A549 (cell line): ENCODE measurements at places on chromosomes 4 and X.

GRCh38 chr4:77695774-77696173 is 90.2 kb downstream of the CXCL13 start:
- DNase-seq = peak; percentile 71

- DNase-seq = no peak
Measured at GRCh38 chr4:2621419-2621818, 85.0 kb downstream of the FAM193A start.

GRCh38 chr4:174537634-174538033 is 15.3 kb upstream of the HPGD start:
- DNase-seq = no peak

DNA sequence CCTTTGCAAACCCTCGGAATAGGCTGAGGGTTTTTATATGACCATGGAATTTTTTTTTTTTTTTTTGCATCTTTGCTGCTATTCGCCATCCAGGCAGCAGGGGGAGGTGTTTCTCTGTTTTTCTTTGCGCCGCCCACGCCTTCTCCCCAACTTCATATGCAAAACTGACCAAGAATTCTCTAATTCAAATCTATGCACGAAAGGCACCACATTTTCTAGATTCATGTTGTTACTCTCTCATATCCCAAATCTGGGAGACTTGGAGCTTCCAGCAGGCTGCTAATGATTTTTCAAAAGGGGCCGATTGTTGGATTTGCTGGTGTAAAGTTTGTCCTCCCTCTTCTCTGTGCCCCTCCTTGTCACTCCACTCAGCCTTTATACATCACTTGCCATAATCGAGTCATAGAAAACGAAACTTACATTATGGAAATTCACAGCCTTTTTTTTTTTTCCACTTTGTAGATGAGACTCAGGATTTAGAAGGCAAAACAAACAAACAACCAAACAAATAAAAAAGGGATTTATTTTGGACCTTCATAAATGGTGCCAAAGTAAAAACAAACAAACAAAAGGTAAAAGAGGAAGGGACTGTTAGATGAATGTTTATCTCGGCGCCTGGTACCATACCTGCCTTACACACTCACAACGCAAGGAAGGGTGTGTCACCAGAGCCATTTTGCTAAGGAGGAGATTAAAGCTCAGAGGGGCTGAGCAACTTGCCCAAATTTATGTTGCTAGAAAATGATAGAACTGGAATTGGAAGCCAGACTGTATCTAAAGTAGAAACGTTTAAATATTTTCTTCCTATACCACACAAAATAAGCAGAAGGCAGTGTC is 29.3 kb upstream of the BOD1L1 start:
- peak; percentile 20 for DNase-seq

- DNase-seq = no peak
Measured at GRCh38 chr4:101271516-101271915, 75.8 kb downstream of the PPP3CA start.

DNA sequence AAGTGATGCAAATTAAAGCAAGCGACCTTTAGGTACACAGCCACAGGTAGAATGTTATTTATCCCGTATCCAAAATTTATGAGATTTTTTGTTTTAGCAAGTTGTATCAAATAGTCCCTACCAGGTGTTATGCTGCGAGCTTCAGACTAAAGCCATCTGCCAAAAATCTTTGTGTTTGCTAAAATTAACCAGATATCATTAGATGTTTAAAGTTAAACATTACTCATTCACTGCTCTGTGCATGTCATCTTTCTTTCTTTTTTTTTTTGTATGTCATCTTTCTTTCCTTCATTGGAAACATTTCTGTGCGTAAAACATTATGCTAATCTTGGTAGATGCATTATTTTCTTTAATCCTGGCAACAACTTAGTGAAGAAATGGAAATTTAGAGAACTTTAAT is 173.1 kb downstream of the FHIP1A start:
- DNase-seq = no peak

DNA sequence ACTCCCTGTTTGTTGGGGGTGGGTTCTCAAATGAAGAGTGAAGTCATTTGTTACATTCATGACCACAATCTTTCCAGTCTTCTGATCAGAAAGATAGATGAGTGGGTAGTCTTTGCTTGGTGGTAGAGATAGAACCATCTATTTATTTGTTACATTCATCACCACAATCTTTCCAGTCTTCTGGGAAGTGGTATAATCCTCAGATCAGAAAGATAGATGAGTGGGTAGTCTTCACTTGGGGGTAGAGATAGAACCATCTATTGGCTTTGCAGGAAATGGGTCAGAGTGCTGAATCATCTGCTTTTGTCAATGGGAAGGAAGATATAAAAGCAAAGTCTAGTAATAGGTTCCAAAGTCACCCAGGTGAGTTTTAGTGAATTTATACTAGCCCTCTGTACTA is 64.2 kb upstream of the EPGN start:
- no peak for DNase-seq

GRCh38 chr4:164027805-164028204 is 533.3 kb downstream of the TMA16 start:
- DNase-seq = no peak

DNA sequence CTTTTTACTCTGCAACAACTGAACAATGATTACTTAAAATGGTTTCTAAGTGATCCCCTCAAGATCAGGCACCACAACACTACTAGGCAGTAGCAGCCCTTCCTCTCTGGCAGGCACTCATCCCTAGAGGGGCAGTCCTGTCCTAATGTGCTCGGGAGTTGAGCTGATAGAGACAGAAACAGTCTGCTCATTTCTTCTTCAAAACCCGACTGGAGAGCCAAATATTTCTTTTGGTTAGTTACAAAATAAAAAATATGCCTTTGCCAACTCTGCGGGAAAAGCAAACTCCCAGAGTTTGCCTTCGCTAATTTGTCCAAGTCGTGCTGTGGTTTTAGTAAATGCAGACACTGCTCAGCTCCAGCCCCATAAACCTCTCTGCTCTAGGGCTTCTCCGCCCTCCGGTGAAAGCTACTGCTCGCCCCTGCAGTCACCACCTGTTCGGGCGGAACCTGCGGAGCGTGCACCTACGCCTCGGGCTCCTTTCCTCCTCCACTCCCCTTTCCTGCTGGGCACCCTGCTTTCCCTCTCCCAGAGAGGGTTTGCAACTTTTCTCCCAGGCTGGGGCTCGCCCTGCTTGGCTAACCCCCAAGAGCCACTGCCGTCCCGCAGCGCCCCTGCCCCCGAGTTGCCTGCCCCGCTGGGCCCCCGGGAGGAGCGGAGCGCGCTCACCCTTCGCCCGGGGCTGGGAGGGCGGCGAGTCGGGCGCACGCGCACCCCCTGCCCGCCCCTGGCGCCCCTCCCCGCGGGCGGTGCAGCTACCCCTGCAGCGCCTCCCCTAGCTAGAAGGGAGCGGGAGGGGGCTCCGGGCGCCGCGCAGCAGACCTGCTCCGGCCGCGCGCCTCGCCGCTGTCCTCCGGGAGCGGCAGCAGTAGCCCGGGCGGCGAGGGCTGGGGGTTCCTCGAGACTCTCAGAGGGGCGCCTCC is at the start of gene NPNT:
TSS of gene NPNT (plus strand) at position 812 of the 923 bp plus-strand sequence. CDS start 182 bp downstream, outside the sequence.
- DNase-seq = no peak

GRCh38 chr4:38867478-38868058 is at the start of gene FAM114A1:
FAM114A1 (plus strand) TSS chr4:38867806; CDS start chr4:38878079, 10,273 bp downstream.
- peak; percentile 66 for DNase-seq

DNA sequence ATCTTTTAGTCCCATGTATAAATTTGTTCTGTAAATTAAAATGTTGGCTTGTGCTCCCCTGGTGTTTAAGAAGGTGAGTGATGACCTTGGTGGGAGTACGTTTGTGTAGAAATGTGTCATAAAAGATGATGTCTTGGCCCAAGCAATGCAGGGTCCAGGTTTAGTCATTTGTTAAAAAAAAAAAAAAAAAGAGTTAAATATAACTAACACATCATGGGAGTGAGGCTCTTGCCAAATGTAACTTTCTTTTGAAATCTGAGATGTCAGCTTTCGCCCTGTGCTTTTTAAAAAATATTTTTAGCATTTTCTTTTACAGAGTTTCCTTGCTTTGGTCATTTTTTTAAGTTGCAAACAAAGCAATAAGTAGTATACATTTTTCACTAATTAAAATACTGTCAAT is 135.6 kb downstream of the FBXO8 start:
- no peak for DNase-seq

DNA sequence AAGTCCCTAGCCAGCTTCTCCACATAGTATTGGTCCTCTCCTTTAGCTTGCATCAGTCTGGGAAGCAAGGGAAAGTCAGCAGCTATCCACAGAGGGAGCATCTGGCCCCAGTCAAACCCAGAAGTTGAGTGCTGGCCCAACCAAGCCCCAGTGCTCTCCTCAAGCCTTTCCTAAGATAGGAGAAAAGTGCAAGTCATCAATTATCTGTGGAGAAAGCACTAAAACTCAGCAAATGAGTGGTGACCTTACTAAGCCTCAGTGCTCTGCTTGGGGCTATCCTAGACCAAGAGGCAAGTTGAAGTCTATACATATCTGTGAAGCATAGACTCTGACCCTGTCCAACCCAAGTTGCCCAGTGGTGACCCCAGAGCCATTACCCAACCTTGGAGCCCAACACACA is 28.5 kb upstream of the MAGEE1 start:
- DNase-seq = no peak

- DNase-seq = no peak
Measured at GRCh38 chr4:106803083-106803482, 233.0 kb downstream of the DKK2 start.

GRCh38 chr4:93029769-93030168 is 726.0 kb downstream of the GRID2 start:
- DNase-seq = no peak

- no peak for DNase-seq
Measured at GRCh38 chr4:120215350-120215749, 148.7 kb upstream of the MAD2L1 start.

GRCh38 chrX:133461231-133461630 is 45.9 kb upstream of the GPC4 start:
- DNase-seq = no peak

DNA sequence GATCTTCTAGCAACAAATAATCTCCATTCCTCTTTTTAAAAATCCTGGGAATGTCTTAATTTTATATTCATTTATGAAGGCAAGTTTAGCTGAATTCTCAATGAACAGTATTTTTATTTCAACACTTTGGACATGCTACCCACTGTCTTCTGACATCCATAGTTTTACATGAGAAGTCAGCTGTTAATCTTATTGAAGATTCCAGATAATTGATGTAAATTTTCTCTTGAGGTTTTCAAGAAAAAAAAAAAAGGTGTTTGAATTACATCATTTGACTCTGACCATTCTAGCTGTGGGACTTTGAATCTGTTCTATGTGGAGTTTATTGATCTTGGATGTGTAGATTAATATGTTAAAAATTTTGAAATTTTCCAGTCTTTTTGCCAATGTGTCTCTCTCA is 28.0 kb downstream of the PDHA2 start:
- DNase-seq = peak; percentile 6

GRCh38 chr4:1057403-1057745 is 45.9 kb downstream of the FGFRL1 start:
- DNase-seq = no peak

- no peak for DNase-seq
Measured at GRCh38 chrX:151359341-151359740, 37.7 kb upstream of the VMA21 start.

DNA sequence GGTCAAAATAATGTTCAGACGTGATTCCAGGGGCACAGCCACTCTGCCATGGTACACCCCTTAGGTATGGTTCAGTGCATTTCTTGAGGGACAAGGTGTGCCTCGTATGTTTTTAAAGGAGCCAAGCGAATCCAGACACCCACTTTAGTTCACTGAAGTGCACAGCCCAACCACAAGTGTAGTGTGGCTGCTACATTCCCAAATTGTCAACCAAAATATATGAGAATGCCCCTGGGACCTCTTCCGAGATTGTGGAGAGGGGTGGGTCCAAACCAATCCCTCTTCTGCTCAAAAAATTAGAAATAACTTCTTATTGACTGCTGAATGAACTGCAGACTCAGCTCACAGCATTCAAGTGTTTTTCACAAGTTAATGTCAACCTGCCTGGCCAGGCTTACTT is 7.4 kb upstream of the BRS3 start:
- no peak for DNase-seq

DNA sequence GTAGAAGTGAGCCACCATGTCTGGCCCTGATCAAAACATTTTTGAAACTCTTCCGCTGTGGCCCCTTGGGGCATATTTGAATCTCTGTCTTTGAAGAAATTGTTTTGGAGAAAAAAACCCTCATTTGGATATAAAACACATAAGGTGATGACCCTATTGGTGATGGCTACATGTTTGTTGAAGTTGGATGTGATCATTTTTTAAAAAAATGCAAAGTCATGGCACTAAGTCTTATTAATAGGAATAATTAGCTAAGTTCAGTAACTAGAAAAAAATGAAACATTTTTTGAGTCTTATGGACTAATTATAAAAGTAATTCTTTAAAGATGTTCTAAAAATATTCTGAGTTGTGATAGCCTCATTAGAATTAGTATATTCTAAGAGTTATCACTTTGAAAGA is 17.9 kb upstream of the BBS7 start:
- no peak for DNase-seq

DNA sequence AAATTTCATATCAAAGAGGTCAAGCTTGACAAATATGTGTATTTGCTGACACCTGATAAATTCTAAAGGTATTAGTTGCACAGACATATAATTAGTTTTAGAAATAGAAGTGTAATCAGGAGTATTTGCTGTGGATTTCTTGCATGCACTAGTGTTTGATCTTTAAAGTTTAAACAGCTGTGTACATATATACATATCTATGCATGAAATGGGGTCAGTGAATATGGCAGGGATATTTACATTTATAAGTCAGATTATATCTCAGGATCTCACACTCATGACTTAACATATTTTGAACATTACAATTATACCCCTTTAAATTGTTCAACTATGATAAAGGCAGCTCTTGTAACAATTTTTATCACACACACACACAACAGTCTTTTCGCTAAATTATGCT is 547.4 kb upstream of the ACTRT1 start:
- DNase-seq = no peak

DNA sequence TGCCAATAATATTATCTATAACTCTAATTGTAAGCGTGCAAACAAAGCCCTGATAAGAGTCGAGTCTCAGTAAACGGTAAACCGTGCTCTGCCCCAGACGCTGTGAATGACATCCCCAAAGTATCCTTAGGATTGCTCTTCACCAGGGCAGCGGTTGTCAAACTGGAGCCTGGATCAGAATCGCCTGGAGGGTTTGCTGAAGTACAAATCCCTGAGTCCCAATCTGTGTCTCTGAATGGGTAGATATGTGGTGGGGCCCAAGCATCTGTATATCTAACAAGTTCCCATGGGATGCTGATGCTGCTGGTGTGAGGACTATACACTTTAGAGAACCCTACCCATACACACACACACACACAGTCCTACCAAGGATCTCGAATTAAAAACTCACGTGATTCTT is 813 bp upstream of the APBB2 start:
- no peak for DNase-seq

- no peak for DNase-seq
Measured at GRCh38 chrX:115539841-115540240, 21.1 kb upstream of the PLS3 start.
